Stimulated activated naive B cell treated with anti-CD40 and anti-IgM and Interleukin-4, amounts not matched to agents 10 μg/mL and 1 μg/mL and 100 μg/mL, for 72 hours (primary cell): ENCODE measurements at places on chromosomes 1 and 21.

DNA sequence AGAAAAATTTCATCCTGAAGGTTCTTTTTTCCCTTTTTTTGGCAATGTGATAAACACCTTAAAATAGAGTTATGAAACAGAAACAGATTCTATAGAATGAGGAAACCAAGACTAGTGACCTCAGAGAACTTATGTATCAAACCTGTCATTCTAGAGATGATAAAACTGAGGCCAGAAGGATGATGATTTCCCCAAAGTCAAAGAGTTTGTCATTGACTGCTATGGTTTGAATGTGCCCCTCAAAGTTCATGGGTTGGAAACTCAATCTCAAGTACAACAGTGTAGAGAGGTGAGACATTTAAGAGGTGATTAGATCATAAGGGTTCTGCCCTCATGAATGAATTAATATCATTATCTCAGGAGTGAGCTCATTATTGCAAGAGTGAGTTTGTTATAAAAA, 13.7 kb upstream of the BEND5 start:
- no peak for DNase-seq

- no peak for DNase-seq
Observed at GRCh38 chr1:19032701-19033514, 76.4 kb upstream of the IFFO2 start.

GRCh38 chr1:61282387-61282786, 200.0 kb downstream of the NFIA start:
- DNase-seq, result no peak

DNA sequence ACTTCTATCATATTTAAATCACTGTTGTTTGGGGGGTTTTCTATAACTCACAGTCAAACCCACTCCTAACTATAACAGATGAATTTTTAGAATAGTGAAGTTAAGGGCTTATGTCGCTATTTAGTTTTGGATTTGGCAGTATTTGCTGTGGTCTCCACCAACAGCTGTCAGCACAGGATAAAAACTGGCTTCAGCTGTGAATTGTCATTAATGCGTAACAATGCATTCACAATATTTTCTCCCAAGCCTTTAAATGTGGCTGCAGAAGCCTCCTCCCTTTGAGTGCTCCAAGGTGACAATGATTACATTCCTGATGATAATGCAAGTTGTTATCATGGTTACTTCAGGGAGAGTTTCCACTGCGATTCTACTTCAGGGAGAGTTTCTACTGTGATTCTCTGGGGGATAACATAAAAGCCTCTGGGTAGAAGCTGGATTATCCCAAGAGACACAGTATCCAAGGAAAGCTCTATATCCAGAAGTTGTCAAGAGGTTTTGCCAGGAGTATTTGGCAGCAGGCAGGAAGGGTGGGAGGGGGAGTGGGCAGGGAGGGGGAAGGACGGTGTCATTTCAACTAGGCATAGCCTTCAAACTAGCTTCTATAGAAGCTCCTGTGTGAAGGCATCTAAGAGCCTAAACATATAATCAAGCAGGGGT, 14.9 kb upstream of the SMIM12 start:
- no peak for DNase-seq

DNA sequence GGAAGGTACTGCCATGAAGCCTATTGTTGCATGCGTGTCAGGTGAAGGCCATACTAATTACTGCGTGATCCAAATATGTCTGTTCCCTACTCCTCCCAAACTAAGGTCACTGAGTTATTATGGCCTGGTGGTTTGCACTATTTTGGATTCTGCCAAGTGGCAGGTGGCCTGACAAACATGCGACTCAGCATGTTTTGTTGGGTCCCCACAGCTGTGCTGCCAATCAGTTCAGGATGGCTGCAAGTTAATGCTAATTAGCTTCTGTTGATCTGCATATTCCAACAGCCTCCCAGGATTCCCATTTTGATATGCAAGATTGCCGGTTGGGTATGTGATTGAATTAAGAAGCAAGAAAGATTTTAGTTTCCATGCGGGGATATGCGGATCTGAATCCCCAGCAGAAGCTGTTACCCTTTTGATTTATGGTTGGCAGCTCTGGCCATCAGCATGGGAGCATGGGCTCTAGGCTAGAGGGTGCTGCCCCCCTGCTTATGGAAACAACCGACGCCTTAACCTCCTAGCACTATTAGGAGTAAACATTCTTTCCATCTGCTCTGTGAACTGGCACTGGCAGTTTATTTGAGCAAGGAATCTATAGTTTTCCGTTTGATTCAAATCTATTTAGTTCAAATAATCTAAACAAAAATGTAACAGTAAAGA, 429.8 kb upstream of the C1orf87 start:
- no peak for DNase-seq

DNA sequence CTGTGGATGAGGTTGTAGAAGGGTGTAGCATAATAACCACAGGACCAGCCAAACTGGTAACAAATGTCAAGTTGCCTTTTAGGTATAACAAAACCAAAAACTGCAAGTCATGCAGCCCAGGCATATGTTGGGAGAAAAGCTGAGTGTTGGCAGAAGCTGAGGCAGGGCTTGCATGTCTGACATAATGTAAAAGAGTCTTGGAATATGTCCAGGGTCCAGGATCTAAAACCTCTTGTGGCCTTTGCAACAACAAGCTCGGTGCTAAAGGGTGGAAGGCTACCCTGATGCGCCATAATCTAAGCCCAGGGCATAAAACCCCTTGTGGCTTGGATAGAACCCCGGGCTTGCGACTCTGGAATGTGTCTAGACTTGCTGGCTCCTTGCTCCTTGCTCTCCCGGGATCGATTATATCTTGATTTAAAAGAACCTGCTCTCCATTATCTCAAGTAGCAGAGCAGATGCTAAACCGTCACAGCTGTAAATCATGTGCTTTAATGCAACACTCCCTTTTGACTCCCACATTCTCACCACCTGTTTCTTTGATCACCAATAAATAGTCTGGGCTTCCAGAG, 26.5 kb upstream of the SLC35A3 start:
- DNase-seq, result no peak

GRCh38 chr1:151156515-151156819, at the start of gene TNFAIP8L2:
Gene TNFAIP8L2, plus strand, starts transcription at chr1:151156649. Its CDS starts 2,049 bp downstream, at chr1:151158698.
- peak; percentile 57 for DNase-seq

DNA sequence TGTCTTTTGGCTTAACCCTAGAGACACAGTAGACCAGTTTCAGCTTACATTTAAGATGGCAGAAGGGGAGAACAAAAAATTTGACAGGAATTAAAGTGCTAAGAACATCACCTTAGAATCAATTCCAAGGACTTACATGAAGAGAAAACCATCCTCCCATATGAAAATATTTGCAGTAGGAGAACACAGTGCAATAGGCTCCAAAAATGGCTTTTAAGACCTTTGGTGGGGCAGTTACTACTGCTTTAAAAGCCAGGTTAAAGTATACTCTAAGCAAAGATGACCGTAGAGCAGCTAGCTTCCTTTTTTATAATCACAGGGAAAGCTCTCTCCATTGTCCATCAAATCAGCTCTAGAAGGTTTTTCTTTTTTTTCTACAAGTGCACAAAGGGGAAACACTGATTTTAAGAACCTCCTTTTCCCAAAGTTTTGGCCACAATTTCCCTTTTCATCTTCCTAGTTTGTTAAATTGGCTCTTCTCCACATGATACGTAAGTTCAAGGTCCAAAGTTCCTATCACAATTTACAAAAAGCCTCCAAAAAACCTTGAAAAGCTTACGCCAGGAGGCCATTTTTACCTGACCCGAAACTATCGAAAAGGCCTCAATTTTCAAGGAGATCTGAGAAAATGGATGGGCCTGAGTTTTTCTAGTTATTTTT, 3.3 kb downstream of the TXNIP start:
- no peak for DNase-seq

DNA sequence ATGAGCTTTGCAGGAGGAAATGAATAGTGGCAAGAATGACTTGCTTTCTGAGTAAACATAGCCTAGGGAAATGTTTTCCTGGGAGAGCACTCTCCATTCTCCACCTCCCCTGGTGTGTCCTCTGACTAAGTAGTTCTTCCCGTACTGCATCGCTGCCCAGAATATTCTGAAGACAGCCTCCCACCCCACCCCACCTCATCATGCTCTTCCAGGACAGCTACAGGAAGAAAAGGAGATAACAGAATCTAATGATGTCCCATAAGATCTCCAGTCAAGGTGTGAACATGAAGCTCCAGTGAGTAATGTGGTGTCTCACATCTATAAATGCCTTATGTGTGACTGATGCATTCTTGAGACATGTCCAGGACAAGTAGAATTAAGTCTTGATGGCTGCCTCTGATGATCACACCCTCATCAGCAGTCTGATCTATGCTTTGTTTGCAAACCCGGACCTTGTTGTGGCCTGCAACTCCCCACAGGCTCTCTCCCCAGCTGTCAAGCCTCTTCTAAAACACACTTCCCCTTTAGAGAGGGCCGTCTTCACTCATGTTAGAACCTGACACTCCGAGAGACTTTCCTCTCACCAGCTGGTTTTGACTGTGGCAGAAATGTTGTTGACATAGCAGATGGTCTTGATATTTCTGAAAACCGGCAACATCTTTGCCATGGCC, 183.0 kb downstream of the CYYR1 start:
- DNase-seq, result no peak

- DNase-seq, result no peak
Observed at GRCh38 chr1:107135463-107135862, 5.4 kb upstream of the NTNG1 start.

GRCh38 chr1:185860859-185861258, 126.7 kb downstream of the HMCN1 start:
- no peak for DNase-seq

DNA sequence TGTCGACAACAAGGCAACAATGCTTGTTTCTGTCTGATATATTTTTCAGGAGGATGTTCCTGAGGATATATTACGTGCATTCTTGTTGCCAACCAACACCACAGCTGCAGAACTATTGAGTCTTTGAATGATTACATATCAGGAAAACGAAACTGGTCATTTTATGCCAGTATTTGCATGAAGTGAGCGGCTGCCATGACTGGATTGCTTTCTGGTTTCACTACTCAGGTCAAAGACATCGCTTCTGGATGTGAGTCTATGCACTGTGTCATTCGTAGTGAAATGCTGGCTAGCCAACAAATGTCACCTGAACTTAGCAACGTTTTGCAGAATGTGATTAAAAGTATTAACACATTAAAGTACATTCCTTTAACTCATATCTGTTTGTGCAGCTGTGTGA, 35.8 kb upstream of the OLFM3 start:
- no peak for DNase-seq

DNA sequence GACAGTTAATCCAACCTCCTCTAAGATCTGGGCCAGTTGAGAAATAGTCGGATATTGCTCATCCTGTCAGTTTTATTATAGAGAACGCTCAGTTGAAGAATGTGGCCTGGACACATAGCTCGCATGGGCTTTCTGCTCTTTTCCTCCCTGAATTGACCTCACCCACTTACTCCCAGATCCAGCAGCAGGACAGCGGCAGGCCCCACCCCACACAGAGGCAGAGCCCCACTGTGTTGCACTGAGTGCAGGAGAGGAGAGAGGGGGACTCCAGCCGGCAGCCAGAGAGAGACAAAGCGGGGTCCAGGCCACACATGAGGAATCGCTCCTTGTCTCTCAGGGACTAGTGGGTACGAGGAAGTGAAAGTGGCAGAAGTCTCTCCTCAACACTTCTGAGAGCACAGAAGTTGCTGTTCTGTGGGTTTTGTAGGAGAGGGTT, 78.6 kb downstream of the LAMC1 start:
- DNase-seq, result no peak

DNA sequence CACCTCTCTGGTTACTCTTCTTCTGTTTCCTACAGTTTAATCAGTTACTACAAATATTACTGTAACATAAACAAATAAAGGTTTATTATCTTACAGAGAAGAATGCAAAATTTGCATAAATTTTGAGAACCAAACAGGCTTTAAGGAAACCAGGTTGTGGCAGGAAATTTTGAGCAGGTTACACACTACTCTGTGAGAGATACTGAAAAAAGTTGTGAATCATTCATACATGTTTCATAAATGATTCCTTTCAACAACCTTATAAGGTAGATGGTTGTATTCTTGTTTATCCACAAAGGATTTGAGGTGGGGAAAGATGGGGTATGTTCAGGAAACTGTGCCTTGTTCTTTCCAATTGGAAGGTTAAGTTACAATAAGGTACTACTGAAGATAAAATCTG, 58.6 kb downstream of the MAST2 start:
- DNase-seq, result no peak

GRCh38 chr1:44549510-44549909, 124.8 kb downstream of the TMEM53 start:
- DNase-seq, result no peak

DNA sequence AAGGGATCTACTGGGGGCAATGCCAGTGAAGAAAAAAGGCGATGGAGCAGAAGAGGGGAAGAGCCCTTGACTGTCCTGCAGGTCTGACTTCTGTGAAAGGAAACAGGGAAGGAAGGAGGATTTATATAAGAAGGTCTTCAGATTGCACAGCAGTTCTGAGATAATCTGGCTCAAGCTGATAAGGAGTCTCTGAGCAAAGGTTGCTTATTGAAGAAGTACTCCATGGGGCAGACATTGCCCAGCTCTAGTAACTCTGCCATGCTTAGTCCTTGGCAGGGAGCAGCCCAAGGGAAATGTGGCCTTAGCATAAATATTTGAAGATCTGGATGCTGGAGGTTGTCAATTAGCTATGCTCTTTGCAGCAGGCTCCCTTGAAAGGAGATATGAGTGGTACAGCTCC, 15.9 kb upstream of the TTF2 start:
- DNase-seq, result no peak

GRCh38 chr1:36465731-36466369, 1.7 kb upstream of the MRPS15 start:
- DNase-seq, result no peak

DNA sequence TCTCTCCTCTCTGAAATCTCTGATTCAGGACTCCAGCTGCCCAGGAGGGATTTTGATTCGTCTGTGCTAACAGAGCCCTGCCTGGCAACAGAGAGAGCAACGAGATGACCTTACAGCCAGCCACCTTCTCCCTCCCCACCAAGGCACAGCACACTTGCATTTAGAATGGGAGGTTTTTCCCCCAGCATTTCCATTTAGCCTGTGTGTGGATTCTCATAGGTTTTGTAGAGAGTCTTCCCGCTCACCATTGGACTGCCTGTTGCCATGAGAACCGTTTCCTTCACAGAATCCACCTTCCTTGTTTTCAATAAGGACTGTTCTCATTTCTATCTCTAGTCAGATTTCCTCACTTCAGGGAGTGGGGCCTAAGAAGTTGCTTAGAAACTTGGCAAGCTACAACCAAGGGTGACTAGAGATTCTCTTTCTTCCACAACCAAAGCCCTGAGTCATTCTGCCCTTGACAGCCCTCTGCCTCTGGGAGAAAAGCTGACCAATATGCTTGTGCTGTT, 5.8 kb upstream of the IKBKE start:
- DNase-seq, result no peak

GRCh38 chr1:25648681-25649440, 32.3 kb downstream of the MAN1C1 start:
- no peak for DNase-seq
